Smooth muscle cell of the brain vasculature (primary cell): ENCODE measurements at places on chromosomes 7 and 10.

GRCh38 chr7:132312531-132313055 lies 263.7 kb downstream of the PLXNA4 start:
- no peak for DNase-seq

DNA sequence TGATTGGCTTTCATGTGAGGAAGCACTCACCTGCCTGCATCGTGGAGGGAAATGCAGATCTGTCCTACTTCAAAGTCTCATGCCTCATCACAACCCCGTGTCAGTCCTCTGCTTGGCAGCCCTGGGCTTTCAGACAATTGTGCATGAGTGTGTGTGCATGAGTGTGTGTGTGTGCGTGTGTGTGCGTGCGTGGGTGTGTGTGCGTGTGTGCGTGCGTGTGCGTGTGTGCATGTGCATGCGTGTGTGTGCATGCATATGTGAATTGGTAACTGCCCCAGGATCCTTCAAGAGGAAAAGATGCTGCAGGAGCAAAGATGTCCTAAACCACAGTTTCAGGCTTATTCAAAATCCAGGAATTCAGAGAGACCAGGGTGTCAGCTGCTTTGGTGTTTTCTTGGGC lies 71.3 kb downstream of the LANCL2 start:
- no peak for DNase-seq

GRCh38 chr7:137469191-137469811 lies 125.8 kb upstream of the PTN start:
- DNase-seq: no peak

DNA sequence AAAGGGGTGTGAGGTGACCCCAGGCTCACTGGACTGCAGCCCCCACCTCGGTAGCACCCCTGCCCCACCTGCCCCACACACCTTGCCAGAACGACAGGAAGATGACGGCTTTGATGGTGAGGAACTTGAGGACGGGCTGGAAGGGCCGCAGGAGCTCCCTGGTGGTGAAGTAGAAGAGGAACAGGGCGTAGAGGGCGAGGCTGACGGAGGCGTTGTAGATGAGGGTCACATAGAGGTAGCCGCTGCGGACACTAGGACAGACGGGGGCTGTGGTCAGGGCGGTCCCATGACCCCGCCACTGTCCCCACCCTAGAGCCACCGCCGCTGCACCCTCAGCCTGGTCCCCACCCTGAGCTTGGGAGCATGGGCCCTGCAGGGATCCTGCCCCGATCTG lies 7.6 kb downstream of the TMEM184A start:
- DNase-seq: no peak

GRCh38 chr7:7966141-7966734 lies 2.4 kb upstream of the GLCCI1 start:
- no peak for DNase-seq

- no peak for DNase-seq
Observed at GRCh38 chr7:108972004-108972403, 402.3 kb downstream of the DNAJB9 start.

GRCh38 chr7:73358590-73359275 lies 30.8 kb downstream of the FKBP6 start:
- no peak for DNase-seq
